ENCODE measurements at places on chromosomes 2 and 18.
A peak's percentile ranks its signal among the peaks of the same experiment; 100 is the strongest.

- DNase-seq: no peak
These were observed 92.8 kb upstream of the HS6ST1 start for GRCh38 chr2:128411431-128411830.

DNA sequence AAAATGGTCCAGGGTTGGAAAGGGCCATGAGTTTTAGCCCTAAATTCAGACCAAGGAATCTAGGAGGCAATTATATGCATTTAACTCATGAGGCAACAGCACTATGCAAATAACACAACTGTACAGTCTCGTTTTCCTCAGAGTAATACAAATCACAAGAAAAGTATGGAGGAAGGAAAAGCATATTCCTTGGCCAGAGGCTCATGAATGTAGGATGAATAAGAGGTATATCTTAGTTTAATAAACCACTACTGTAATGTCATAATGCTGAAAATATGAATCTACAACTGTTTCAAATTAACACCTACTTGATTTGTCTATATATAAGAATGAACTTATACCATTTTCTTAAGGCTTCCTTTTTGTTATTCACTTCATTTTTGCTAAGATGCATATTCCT is 252.5 kb upstream of the TANK start:
- no peak for DNase-seq

DNA sequence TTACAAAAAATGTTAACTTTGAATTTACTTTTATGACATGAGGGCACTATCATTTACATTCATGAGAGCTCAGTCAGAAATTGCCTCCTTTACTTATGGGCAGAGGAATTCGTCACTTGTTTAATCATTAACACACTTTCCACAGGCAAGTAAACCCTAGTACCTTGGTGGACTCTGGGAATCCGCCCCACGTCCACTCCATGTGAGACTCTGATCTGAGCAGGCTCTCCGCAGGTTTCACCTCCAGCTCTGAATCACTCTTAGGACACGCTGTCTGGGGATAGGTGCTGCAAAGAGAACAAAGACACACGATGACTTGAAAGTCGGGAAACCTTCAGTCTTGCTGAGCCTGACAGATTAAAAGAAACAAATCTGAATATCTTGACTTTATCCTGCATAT is 73.6 kb downstream of the LPIN2 start:
- no peak for DNase-seq

DNA sequence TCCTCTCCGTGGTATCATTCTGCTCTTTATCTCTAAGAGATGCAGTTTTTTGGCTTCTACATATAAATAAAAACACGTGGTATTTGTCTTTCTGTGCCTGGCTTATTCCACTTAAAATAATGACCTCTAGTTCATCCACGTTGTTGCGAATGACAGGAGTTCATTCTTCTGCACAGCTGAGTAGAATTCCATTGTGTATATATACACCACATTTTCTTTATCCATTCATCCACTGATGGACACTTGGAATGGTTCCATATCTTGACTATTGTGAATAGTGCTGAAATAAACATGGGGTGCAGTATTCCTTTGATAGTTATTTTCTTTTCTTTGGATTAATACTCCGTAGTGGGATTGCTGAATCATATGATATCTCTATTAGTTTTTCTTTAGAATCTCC is 262.3 kb downstream of the SOX11 start:
- no peak for DNase-seq

GRCh38 chr18:50880119-50880465 is 1.2 kb downstream of the ME2 start:
- peak; percentile 53 for DNase-seq

DNA sequence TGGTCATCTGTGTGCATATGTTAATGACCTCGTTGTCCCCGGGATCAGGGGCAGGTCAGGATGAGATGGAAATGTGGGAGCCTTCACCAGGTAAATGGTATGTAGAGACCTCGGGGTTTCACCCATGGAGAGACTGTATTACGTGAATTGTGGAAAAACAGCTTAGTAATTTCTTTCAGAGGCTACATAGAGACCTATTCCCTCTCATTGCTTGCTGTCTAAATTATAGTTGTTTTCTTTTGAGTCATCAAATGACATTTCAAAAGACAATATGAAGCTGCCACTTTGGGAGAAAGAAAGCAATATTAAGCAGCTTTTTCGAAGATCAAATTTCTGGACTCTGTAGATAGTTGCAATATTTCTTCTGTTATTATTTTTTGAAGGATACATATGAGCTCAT is 20.4 kb downstream of the ADAM23 start:
- no peak for DNase-seq

GRCh38 chr2:27083410-27084296 is 2.9 kb upstream of the KHK start:
- no peak for DNase-seq

DNA sequence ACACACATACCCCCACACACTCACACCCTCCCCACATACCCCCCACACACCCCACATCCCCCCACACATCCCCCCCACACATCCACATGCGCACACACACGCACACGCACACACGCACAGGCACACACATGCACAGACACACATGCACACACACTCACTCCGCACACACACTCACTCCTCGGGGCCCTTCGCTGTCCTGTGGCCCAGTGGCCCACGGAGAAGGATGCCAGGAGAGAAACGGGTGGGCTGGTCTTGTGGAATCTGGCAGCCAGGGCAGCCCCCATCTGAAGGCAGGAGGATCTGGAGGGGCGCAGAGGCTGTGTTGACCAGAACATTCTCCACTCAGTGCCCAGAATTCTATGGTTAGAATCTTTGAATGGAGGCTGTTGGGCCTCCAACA is 51.6 kb downstream of the ACAA2 start:
- no peak for DNase-seq

- no peak for DNase-seq
These were observed 414.8 kb downstream of the DPP10 start for GRCh38 chr2:114857196-114857595.

- DNase-seq: no peak
These were observed 113.0 kb downstream of the DNER start for GRCh38 chr2:229601396-229601795.

- no peak for DNase-seq
These were observed 445.7 kb upstream of the TRIB2 start for GRCh38 chr2:12270876-12271588.

- DNase-seq: peak; percentile 20
These were observed 90.5 kb downstream of the NXPH2 start for GRCh38 chr2:138689705-138690104.

- peak; percentile 34 for DNase-seq
These were observed 17.5 kb downstream of the CYRIA start for GRCh38 chr2:16647992-16648617.

DNA sequence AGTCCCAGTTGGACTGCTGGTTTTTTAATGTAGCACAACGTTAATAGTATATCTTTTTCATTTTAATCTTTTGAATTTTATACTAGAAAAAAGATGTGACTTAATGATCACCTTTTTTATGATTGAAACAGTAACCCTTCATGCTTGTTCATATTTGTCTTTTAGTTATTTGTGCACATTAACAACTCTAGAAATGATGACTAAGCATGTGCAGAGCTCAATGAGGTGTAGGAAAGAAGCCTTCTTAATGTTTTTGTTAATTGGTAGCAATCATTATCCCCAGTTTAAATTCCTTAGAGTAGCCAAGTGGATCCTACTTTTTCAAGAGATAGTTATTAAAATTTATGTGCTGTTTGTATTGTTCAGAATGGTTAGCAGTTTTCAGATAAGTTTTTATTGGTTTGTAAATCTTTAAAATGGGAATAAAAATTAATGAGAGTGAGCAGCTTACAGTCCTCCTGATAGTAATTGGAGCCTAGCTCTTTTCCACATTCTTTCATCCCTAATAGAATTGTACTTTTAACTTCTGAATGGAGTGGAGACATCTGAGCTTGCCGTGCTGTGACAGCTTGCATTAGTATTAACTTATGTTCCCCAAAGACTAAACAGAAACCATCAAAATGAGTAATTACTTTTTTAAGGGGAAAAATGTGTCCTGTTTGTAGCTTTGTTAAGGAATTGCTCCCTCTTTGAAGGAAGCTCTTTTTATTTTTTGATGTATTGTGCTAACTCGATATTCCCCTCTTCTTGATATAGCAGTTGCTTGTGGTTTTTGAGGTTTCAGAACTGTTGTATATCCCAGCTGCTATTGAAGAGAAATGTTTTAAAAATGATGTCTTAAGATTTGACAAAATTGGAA is 17.3 kb downstream of the PIK3C3 start:
- peak; percentile 43 for DNase-seq

- DNase-seq: peak; percentile 69
These were observed 1.3 kb downstream of the CIAO1 start for GRCh38 chr2:96267159-96267971.

DNA sequence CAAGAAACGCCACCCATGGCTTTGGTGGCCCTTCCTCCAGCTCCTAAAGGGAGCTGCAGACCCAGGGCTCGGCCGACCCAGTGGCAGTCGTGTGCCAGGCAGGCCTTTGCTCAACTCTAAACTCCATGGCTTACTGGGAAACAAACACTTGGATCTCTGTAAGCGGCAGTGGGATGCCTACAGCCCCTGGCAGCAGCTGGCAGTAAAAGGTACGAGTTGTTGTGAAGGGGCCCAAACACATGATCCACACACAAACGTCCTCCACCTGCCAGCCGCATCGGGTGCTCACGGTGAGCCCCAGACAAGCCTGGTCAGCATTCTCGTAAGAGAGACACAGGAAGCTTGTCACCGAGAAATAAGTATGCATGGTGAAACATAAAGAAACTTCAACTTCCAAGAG is 214.9 kb downstream of the MGAT5 start:
- no peak for DNase-seq

DNA sequence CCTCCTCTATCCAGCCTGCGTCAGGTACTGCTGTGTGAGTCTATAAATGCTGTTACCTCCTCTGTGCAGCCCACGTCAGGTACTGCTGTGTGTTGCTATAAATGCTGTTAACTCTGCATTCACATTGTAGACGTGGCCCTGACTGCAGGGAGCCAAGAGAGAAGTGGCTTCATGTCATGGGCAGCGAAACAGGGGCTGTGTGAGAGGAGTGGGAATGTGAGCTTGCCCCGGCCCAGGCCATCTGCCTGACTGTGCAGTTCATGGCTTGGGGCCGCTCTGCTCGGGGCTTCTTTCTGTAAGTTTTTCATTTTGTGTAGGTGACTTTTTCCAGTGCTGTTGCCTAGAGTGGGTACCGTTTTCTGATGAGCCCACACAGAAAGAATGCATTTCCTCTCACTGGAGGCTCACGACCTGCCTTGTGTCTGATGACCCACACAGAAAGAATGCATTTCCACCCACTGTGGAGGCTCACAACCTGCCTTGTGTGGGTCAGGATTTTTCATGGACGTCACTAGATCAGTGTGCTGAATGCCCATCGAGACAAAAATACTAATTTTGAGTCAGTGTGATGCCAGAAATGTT is 104.5 kb downstream of the SNTG2 start:
- no peak for DNase-seq

DNA sequence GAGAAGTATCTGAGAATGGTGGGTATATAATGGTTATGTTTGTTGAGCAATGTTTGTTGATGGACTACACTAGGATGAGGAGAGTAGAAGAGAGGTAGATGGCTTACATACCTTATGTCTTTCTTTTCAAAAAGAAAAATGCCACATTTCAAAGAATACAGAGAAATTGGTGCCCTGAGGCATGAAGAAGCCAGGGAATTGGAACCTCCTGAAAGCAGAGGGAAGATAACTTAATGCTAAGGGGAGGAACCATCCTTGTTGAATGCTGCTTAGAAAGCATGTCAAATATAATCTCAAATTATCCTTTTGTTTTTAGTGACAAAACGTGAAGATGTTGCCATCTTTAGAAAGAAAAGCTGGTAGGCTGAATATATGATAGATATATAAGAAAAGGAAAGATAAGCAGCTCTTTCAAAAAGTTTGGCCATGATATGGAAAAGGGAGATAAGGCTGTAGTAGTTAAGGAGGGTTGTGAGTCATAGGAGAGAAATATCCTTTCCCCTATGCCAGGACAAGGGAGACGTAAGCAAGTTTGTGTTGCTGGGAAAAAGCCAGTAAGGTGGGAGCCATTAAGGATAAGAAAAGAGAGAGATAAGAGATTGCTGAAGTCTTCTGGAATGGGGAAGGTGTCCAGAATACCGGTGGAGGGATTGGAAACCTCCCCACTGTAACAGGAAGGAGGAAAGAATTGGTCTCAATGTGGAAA is 66.3 kb downstream of the SCN2A start:
- DNase-seq: peak; percentile 5

GRCh38 chr2:28406276-28407096 is 13.8 kb downstream of the FOSL2 start:
- DNase-seq: peak; percentile 35

- DNase-seq: no peak
These were observed 97.2 kb upstream of the TMEM18 start for GRCh38 chr2:774436-774835.

- no peak for DNase-seq
These were observed 25.3 kb downstream of the CRIM1 start for GRCh38 chr2:36380624-36381481.

- no peak for DNase-seq
These were observed 274.6 kb downstream of the CDH20 start for GRCh38 chr18:61607867-61608266.

DNA sequence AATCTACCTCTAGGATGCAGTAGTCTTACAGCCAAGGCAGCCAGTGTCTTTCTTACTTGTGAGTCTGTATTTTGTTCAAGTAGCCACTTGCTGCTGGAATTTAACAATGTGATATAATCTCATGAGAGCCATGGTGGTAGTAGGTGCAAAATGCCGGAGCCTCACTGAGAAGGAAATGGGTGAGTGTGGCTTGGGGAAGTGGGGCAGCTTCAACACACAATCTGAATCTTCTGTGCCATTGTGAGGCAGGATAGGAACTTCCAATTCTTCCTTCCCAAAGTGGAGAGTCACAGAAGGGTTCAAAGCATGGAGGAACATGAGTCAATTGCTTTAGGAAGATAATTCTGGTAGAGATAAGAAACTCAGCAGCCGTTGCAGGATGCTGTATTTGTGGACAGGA is 158.7 kb upstream of the APCDD1 start:
- DNase-seq: no peak

DNA sequence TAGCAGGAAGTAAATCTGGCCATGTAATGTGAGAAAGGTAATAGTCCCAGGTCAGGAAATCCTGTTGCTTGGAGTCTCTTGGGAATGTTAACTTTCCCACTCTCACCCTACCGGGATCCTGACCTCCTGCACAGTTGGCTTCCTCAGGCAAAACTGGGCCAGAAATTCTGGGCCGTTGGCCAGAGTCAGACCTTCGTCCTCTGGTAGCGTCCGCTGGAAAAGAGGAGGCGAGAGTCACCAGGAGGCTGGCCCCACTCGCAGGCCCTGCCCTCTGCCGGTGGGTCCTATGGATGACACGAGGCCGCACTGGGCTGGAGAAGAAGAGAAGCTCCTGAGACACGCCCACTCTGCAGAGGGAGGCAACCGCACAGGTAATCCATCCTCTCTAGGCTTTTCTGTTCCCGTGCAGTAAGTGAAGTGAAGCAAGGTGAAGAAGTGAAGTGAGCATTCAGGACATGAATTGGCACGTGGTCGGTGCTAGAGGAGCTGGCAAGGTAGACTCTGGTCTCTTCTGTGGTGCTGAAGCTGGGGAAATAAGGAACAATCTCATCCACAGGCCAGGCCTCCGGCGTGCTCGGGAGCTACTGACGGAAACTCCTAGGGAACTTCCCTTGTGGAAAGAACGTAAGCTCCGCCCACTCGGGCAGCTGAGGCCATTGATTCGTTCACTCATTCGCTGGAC is 182.7 kb upstream of the GLI2 start:
- DNase-seq: peak; percentile 61
